ENCODE measurements at places on chromosomes 7 and 10.

DNA sequence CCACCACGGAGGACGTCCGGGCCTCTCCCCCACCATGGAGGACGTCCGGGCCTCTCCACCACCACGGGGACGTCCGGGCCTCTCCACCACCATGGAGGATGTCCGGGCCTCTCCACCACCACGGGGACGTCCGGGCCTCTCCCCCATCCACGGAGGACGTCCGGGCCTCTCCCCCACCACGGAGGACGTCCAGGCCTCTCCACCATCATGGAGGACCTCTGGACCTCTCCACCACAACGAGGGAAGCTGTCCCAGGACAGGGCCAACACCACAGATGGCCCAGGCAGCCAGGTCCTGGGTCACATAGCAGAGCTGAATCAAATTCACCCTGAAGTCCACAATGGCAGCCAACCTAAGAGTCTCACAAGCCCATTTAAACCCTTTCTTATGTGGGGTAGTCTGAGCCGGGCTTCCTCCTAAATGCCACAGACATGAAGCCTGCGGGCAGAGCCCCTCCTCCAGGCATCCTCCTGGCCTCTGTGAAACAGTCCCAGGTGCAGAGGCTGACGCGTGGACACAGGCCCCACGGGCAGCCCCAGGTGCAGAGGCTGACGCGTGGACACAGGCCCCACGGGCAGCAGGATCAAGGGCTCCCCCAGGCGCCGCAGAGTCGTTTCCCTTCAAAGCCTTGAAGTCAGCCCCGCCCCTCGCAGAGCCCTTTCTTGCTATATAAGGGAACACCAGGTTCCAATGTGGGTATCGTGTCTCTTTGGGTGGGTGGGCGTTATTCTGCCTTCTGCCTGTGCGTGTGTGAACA is 47.0 kb downstream of the FOXL3 start:
- DNase-seq = no peak

DNA sequence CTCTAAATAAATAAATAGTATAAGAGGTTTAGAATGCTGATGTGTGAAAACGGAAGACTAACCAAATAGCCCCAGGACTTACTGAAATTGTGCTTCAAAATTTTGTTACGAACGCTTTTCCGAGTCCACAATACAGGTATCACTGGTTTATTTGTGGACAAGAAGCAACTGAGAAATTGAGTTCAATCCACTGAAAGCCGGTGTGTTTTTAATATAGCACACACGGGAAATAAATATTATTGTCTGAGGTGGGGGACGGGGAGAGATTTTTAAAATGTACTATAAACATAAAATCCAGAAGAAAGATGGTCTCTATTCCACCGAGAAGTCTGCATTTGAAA is 598 bp downstream of the SLC16A12 start:
- DNase-seq = no peak

- DNase-seq = no peak
Measured at GRCh38 chr10:62959553-62959952, 143.4 kb upstream of the EGR2 start.

- no peak for DNase-seq
Measured at GRCh38 chr10:35822316-35822715, 180.2 kb upstream of the FZD8 start.

DNA sequence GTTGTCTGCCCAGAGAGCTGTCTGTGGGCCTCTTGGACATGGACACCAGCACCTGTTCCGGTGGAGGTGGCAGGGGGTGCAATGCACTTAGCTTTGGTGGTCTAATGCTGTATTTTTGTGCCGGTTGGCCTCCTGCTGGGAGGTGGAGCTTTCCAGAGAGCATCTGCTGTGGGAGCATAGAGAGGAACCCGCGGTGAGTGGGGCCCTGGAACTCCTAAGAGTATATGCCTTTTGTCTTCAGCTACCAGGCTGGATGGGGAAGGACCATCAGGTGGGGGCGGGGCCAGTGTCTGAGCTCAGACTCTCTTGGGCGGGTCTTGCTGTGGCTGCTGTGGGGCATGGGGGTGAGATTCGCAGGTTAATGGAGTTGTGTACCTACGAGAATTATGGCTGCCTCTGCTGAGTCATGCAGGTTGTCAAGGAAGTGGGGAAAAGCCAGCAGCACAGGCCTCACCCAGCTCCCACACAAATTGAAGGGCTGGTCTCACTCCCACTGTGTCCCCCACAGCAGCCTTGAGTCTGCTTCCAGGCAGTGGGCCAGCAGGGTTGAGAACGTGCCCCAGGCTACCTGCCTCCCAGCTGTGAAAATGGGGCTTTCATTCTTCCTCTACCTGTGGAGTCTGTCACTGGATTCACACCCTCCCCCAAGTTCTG is 29.0 kb downstream of the JAKMIP3 start:
- no peak for DNase-seq

DNA sequence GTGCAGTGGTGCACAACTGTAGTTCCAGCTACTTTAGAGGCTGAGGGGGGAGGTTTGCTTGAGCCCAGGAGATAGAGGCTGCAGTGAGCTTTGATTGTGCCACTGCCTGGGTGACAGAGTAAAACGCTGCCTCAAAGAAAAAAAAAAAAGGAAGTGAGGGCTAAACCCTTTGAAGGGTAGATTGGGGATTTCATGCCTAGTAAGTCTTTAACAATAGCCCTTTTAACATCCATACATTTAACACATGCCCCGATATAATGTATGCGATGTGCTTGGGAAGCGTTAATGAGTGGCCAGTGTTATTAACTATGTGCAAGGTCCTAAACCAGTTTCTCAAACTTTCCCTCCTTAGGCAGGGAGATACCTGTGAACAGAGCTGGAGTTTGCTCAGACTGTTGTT is 229.2 kb upstream of the HPS1 start:
- DNase-seq = no peak

GRCh38 chr10:31656851-31657433 is 271.7 kb downstream of the ARHGAP12 start:
- DNase-seq = no peak

DNA sequence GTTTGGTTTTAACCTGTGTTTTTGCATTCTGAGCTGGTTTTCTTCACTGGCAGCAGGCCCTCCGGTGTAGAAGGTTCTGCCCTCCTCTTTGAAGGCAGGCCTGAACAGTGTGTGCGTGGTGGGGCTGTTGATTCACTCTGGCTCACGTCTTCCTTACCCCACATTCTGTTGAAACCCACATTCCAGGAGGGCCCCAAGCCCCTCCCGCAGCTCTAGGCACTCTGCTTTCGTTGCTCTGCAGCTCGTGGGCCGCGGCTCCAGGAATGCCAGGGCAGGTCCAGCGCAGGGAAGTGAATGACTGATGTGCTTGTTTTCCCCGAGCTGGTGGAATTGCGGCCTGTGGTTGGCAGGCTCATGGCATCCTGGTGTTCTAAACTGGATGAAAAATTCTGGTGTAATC is 49.0 kb downstream of the HTRA1 start:
- DNase-seq = no peak

Measured in trophoblast cell (in vitro differentiated cells and primary cell).